ENCODE measurements at places on chromosomes 5 and 9. TPM values are rescaled to one million over a fixed set of nuclear protein-coding genes. Genes with fewer than 3 reads are reported as not detected.

DNA sequence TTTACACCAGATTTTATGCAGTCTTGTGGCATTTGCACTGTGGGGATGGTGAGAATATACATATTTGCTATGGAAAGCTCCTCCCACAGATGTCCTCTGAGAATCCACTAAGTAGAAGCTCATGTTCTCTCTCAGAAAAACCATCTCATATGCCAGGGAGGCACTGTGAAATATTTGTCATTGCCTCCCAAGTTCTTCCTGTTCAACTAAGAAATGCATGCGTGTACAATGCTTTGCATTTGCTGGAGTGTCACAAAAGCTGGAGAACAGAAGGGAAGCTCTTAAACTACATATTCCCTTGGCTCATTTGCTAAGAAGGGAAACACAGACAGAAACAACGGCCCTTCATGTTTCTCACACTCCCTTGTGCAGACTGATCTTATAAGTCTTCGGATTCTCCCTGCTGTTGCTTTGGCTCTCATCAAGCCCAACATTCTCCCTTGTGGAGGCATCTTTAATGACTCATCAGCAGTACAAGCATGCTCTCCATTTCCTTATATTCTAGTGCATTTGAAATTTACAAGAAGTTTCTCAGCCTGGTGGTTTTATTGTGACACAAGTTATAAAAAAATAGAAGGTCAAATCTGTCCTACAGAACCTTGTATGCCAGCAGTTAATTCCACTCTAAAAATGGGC, 220.6 kb downstream of the TRIM36 start:
- DNase-seq: no peak

DNA sequence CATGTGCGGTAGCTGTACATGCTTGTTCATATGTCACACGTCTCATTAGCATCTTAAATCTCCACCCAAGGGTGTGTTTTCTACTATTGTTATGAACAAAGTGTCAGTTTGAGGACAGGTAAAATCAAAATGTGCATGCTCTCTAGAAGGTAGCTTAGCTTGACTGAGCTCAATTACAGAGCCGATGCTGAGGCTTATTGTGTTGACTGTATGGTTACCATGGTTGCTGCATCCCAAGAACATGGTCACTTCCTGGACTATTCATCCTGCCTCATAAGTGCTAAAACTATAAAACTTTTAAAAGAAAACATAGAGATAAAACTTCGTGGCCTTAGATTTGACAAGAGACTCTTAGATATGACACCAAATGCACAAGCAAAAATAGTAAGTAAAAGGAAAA, 426.1 kb upstream of the CTNND2 start:
- no peak for DNase-seq

- peak; percentile 62 for DNase-seq
Measured at GRCh38 chr9:16964228-16964627, 93.8 kb upstream of the BNC2 start.

GRCh38 chr5:160467555-160468362, 46.1 kb downstream of the PTTG1 start:
- DNase-seq: peak; percentile 78

- DNase-seq: peak; percentile 70
Measured at GRCh38 chr5:158435161-158435616, 576.2 kb upstream of the CLINT1 start.

DNA sequence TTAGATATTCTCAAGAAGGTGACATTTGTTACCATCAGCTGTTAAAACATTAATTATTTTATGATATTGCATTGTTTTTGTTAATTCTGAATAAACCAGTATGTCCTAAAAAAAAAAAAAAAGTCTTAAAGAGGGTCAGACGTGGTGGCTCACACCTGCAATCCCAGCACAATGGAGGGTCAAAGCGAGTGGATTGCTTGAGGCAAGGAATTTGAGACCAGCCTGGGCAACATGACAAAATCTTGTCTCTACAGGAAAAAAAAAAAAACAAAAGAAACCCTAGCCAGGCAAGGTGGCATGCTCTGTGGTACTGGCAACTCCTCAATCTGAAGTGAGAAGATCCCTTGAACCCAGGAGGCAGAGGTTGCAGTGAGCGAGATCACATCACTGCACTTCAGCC, 46.8 kb downstream of the CYLC2 start:
- DNase-seq: no peak

The SPATA31C1 gene
- total RNA-seq: not detected

DNA sequence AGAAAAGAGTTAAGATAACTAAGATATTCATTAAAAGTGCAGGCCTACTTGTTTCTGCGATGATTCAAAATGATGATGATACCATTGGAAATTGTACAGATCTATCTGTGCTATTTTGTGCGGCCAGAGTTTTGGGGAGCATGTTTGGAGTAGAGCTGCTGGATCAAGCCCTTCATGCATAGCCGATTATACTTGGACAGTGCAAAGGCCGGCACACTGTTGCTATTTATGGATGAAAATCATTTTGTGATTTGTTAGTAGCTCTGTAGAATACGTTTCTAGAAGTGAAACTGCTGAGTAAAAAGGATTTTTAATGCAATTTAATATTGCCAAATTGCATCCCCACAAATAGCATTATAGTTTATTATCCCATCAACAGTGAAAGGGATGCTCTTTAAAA, 82.1 kb upstream of the NMUR2 start:
- DNase-seq: no peak

The PIK3R1 gene
- total RNA-seq: 46.0 TPM

The DAPK1 gene
- total RNA-seq: 33.3 TPM

The CNTNAP3 gene
- 23.7 TPM for total RNA-seq

DNA sequence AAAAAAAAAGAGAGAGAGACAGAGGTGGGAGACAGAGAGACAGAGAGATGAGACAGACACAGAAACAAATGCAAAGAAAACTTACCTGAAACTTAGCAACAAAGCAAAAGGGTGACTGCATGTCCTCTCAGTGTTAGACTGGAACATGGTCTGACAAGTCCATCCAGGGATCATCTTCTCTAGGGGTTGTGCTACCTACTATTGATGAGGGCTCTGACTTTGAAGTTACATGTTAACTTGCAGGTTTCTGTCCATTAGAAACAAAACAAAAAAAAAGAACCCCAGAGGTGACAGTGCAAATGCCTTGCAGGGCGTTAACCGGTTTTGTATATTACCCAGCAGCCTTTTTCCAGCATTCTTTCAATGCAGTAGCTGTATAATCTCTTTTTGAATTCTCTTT, 13.6 kb upstream of the SPARC start:
- DNase-seq: no peak

- DNase-seq: peak; percentile 12
Measured at GRCh38 chr5:178416919-178417318, 173.3 kb downstream of the COL23A1 start.

The TEX48 gene
- not detected for total RNA-seq

The HSPB3 gene
- not detected for total RNA-seq

- DNase-seq: peak; percentile 2
Measured at GRCh38 chr5:60961685-60962084, 16.7 kb downstream of the NDUFAF2 start.

DNA sequence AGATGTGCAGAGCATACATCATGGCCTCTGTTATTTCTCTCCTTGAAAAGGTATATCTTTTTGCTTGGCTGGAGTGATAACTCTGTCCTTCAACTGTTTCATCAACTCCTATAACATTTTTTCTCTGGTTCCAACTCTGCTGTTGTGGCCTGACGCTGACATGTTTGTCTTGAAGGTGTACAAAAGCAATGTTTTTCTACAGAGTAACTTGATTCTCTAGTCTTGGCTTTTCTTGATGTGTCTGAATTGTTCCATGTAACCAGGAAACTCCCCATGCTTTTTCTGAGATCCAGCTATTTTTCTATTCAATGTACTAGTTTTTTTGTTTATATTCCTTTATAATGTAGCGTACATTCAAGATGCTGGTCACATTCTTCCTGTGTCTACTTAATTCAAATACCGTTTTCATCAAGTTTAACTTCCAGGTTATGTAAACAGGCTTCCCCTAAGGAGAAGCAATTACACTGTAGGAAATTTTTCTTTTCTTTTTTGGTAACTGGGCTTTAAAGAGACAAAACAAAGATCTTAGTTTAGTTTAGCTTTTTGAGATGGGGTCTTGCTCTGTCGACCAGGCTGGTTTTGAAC, 6.7 kb upstream of the CPLANE1 start:
- no peak for DNase-seq

DNA sequence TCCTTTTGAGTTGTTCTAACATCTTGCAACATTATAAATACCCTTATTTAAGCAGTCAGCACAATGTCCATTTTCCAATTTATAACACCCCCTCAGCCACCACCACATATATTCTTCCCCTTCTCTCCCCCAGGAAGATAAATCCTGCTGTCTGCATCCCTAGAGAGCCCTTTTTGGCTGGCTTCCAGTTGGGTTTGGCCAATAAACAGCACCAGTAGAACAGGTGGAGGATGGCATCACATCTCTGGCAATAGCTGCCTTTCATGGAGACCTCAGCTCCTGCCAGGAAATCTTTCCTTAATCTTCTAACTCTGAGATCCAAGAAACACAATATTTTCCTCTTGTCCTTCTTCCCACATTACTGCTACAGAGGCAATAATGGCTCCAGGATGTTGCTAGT, 53.7 kb downstream of the TRIM36 start:
- DNase-seq: no peak

GRCh38 chr9:91812191-91812590, 137.8 kb downstream of the ROR2 start:
- DNase-seq: no peak

The WNK2 gene
- total RNA-seq: 12.8 TPM
